Right ventricle myocardium inferior (tissue), 1 donor: ENCODE measurements at places on chromosomes 4 and X. TPM values are rescaled to one million over a fixed set of nuclear protein-coding genes. Genes with fewer than 3 reads are reported as not detected.

DNA sequence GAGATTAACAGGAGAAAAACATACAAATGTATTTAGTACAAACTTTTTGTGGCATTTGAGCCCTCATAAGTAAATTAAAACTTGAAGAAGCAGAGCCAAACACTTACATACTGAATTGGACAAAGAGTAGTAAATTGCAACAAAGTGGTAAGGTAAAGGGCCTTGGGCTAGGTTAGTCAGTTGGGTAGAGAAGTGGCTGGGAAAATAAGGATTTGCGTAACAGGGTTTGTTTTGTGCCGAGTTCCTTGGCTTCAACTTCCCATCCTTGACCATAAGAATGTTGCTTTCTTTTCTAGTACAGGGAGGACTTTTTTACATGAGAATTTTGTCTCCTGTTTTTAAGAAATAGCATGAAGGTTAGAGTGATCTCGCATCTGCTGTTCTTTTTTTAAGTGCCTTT is 33.3 kb upstream of the DSPP start:
- DNase-seq, result no peak

- DNase-seq, result no peak
Measured at GRCh38 chrX:20498851-20499635, 232.3 kb upstream of the RPS6KA3 start.

GRCh38 chr4:154526151-154526550 is 24.0 kb downstream of the PLRG1 start:
- DNase-seq, result no peak

- DNase-seq, result peak; percentile 37
Measured at GRCh38 chr4:6372649-6373525, 99.5 kb downstream of the PPP2R2C start.

Gene NDP
- not detected for total RNA-seq

Gene P2RY8
- 1.9 TPM for total RNA-seq

Gene TSPAN6
- 5.0 TPM for total RNA-seq
